Body of pancreas (tissue), 4 donors: ENCODE measurements at places on chromosomes 3 and 15.

DNA sequence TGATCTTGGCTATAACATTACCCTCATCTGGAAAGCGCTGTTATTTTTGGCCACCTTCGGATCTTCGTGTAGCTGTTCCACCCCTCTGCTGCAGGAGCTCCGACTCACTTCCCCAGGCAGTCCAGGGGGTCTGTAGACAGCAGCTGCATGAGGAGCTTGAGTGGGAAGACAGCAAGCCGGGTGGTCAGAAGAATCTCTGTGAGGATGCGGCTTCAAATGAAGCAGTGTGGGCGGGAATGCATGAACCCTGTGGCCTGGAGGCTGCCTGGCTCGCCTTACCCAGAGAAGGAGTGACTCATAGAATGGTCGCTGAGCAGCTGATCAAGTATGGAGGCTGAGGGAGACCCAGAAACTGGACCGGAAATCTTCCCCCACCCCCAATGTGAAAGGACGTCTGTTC, 45.2 kb upstream of the NR2F2 start:
- no peak for DNase-seq

- peak; percentile 50 for DNase-seq
Observed at GRCh38 chr3:46695177-46695961, 1.9 kb upstream of the ALS2CL start.

- peak; percentile 79 for DNase-seq
Observed at GRCh38 chr3:141308588-141309218, 59.6 kb upstream of the ZBTB38 start.

- DNase-seq: no peak
Observed at GRCh38 chr3:69354948-69355347, 30.9 kb downstream of the FRMD4B start.

DNA sequence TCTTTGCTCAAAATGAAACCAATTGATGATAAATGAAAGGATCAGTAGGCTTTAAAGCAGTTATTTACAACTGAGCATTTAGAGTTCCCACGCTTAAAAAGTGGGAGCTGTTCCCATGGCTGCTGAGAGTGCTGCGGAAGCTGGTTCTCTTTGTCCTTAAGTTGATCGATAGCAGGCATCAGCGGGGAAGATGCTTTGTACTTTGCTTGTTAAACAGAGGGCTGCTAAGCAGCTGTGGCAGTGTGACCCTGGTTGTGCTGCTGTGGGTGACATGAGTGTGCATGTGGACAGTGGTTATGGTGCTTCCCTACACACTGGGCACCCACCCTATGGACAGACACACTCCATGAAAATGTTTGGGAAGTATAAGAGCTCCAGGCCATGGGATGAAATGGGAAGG, 96.3 kb downstream of the PTPRG start:
- DNase-seq: no peak

- DNase-seq: no peak
Observed at GRCh38 chr3:52253314-52254304, 8.1 kb downstream of the PPM1M start.
